NCI-H1694 treated with DMSO at 0.1 percent for 48 hours (cell line): ENCODE measurements at places on chromosomes 2 and 18.

DNA sequence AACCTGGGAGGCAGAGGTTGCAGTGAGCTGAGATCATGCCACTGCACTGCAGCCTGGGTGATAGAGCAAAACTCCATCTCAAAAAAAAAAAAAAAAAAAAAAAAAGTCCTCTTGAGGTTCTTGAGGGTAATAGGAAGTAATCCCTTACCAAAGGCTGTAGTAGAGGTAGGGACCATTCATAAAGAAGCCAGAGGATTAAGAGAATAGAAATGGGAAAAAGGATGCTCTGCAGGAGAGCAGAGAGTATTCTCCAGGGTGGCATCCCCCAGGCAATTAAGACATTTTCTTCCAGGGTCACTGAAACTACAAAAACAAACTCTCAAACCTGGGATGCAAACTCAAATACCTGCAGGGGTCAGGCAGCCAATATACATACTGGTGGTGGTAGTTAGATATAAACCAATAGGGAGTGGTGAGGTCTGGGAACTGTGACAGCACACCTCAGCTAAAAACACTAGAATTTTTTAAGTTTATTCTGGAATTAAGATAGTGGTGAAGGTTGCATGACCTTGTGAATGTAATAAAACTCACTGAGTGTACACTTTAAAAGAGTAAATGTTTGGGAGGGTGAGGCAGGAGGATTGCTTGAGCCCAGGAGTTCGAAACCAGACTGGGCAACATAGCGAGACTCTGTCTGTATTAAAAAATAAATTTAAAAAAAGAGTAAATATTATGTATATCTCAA lies 24.7 kb downstream of the RAPH1 start:
- no peak for DNase-seq

GRCh38 chr2:234245945-234246344 lies 195.4 kb downstream of the SPP2 start:
- no peak for DNase-seq

GRCh38 chr2:142190805-142191204 lies 60.0 kb upstream of the LRP1B start:
- DNase-seq, result no peak

DNA sequence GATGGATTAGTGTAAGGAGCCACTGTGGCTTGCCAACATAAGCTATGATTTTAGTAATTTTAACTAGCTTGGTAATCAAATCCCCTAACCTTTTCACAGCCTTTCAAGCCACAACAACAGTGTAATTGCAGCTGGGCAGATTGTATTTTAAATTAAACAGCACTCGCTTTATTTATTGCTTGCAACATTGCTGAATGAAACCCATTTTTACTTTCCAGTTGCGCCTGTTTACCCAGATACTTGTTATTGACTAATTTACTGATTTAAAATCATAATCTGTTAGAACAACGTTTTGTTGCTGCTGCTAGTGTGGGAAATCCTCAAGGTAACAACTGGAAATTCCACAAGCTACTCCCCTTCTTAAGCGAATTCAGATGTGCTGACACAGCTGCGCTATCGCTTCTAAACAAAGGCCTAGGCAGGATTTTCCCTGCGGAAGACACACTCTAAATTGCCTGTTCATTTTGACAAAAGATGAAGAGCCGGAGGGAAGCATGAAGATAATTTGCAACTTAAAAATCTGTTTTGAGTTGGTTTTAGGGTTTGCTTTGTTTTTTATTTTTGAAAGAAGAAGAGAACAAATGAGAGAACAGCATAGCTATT lies 283.9 kb downstream of the ALPK2 start:
- no peak for DNase-seq

DNA sequence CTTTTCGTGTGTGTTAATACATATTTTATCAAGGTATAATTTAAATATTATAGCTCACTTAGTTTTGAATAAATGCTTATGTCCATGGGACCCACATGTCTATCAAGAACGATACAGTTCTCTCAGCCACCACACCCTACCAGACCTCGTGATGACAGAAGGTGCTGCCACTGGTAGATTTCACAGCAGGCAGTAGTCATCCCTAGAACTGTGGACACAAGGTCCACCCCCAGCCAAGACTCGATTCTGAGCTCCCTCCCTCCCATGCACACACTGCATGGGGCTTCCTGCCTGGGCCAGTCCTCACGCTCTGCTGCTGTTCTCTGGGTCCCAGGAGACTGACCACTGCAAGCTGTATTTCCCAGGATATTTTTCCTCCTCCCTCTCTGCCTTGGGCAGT lies 26.5 kb upstream of the CREB1 start:
- DNase-seq, result no peak

DNA sequence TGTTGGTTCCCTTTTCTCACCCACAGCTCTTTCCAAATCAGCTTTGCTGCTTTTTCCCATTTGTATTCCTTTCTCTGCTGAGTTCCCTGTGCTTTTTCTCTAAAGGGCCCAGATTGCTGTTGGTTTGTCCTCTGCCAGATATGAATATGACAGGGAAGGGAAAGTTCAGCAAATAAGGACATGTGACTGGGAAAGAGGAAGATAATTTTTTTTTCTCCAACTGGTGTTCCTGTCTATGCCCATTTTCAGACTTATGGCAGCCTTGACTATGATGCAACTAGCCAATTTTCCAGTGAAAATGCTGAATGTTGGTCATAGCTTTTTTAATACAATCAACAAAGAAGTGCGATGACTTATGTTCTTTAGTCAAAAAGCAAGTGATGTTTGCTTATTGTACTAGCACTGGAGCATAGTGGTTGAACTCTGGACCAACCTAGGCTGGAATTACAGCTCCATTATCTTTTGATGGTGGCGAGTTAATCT lies 7.7 kb downstream of the MDH1 start:
- DNase-seq, result no peak

- DNase-seq, result no peak
Observed at GRCh38 chr2:198587741-198588140, 783.3 kb downstream of the PLCL1 start.

- DNase-seq, result no peak
Observed at GRCh38 chr2:65370387-65371073, 61.9 kb downstream of the SPRED2 start.

DNA sequence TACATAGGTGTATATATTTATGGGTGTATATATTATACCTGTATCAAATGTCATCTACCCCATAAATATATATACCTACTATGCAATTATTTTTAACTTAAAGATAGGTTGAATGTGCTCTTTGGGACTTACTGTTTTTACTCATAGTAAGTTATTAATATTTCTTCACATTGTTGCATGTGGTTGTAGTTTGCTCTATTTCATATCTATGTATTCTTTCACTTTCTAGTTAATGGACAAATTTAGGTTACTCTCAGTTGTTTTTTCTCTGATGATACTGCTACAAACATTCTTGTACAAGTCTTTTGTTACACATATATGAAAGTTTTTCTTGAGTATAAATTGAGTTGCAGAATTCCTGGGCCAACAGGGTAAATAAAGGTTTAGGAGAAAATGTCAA lies 601.8 kb upstream of the ID2 start:
- DNase-seq, result no peak

- DNase-seq, result no peak
Observed at GRCh38 chr18:3236470-3236869, 11.1 kb upstream of the MYL12A start.

DNA sequence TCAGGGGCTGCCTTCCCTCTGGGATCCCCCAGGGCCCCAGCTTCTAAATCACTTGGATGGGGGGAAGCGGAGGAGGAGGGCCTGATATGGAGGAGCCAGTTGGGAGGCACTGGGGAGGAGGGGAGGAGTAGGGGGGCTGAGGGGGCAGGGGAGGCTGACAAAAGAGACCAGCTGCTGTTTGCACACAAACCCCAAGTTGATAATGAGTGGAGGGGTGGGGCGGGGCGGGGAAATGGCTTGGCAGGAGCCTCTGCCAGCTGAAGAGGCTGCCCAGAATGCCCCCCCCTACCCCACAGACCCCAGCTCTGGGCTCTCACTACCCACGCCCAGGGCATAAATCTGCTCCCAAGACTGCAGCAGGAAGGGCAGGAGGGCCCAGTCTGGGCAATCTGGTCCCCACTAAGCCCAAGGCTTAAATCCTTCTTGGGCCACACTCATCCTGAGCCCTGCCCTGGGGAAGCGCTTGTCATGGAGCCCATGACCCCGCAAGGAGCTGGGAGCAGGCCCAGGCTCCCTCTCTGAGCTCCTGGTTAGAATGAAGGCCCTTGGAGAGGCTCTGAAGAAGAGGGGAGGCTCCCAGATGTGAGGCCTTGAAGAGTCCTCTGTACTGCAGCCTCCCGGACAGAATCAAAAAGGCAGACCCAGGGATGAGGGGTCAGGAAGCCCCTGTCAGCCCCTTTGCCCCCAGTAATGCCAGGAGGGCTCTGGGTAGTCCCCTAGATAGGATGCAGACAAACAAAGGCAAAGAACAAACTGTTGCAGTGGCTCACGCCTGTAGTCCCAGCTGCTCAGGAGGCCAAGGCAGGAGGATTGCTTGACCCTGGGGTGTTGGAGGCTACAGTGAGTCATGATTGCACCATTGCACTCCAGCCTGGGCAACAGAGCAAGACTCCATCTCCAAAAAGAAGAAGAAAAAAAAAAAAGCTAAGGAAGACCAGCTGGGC lies 24.8 kb upstream of the PTMA start:
- peak; percentile 82 for DNase-seq

GRCh38 chr2:100960688-100961087 lies 41.4 kb upstream of the RPL31 start:
- no peak for DNase-seq

GRCh38 chr18:48597671-48598070 lies 58.8 kb downstream of the CTIF start:
- no peak for DNase-seq

DNA sequence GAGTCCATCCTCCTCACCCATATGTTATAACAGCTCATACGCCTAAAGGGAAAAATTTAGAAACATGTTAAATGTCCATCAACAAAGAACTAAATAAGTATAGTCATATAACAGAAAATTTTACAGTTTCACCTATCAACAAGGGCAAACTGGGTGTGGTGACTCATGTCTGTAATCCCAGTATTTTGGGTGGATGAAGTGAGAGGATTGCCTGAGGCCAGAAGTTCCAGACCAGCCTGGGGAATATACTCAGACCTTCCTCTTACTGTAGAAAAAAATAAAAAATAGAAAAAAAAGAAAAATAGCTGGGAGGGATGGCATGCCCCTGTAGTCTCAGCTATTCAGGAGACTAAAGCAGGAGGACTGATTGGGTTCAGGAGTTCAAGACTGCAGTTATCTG lies 48.3 kb upstream of the GULP1 start:
- no peak for DNase-seq

DNA sequence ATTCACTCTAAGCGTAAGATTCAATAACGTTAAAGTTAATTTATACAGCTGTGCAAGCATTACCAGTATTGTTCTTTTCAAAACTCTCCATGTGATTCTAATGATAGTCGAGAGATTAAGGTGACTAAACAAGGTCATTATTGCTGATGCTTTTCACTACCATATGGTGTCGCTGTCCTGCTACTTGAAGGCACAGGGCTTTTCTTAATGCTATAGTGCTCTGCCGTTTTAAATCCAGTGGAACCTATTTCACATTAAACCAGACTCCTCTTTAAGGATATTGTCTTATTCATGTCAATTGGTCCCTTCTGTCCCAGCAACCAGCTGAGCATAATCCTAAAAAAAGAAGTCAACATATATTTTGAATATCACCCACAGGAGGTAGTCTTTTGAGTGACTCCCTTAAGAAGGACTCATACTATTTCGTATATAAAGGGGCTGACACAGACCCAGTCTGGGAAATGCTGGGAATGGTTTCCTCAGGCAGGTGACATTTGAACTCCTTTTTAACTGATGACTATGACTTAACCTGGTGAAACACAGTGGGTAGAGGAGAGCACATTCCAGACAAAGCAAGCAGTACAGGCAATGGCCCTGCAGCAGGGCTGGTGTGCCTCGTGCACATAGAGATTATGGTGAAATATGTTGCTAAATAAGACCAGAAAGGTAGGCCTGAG lies 53.9 kb upstream of the CYTIP start:
- DNase-seq, result peak; percentile 92

DNA sequence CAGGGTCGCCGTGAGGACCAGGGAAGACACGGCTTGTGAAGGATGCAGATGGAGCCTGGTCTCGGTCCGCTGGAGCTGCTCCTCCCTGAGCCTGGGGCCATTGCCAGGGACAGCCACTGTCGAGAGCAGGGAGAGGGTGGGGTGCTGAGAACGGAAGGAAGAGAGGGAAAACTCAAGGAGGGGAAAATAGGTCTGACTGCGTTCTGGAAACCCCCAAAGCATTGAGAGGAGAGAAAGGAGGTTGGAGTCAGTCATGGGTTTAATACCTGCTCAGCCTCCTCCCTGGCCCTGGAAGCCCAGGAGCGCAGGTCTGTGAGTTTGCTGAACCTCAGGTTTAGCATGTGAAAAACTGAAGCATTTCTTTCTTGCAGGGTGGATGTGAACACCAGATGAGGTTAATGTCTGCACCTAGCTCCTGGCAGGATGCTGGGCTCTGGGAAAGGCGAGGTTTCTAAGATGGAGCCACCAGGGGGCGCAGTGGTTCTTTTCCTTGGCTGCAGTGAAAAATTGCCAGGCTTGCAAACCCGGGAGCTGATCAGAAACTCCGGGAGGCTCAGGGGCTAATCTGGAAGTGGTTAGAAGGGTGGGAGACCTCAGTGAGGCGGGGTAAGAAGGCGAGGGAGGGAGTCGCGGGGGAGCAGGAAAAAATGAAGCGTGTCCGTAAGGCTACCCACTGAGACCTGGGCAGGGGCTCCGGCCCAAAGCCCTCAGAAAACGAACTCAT lies 33.6 kb upstream of the RNF149 start:
- peak; percentile 72 for DNase-seq

- DNase-seq, result no peak
Observed at GRCh38 chr18:29004921-29005320, 828.0 kb upstream of the CDH2 start.

DNA sequence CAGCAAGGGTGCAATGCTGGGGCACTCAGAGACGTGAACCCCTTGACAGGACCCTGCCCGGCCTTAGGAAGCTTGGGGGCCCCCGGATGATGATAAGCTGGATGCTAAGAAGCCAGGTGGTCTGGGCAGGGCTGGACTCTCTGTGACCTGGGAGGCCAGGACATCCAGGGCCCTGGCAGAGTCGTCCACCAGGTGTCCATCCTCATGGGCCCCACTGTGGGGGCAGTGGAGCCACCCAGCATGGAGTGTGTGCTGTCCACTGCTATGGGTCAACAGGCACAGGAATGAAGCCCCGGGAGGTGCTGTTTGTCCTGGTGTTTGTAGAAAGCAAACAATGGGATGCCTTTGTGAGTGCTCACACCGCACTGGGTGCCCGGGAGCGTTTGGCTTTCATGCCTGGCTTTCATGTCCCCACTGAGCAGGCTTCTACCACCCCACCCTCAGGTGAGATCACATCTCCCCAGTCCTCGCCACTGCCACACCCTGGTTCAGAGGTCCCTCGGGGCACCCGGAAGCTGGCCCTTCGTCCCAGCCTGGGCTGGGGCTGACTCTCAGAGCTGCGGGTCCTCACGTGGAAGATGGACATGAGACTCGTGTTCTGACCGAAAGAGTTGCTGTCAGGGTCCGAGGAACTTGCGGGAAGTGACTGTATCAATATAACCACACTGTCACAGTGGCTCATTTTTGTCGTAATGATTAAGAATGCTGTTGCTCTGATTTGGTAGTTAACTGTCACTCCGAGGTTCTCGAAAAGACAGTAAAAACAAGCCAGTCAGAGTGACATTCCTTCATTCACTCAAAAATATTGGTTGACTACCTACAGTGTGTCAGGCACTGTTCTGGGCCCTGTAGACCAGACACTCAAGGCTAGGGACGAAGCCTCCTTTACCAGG lies 53.3 kb downstream of the INHBB start:
- DNase-seq, result no peak
